KG1 (cell line): ENCODE measurements at places on chromosomes 1 and 21.

- DNase-seq: no peak
Observed at GRCh38 chr1:215473943-215474342, 93.2 kb upstream of the KCTD3 start.

DNA sequence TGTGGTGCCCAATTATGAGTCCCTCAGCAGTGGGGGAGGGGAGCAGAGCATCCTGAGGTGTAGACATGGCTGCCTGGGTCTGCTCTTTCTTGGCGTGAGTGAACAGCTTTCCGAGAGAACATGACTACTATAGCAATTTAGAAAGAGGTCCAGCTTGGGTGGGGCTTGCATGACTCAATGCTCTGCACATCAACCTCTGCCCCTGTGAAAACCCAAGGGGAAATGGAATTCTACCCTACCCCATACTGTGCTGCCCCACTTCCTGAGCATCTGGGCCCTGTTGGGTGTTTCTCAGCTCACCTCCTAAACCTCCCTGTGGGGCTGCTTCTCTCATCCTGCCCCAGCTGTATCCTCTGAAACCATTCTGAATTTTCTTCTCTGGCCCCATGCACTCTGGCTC lies 8.2 kb upstream of the AZIN2 start:
- no peak for DNase-seq

GRCh38 chr1:86365896-86366295 lies 30.2 kb downstream of the ODF2L start:
- DNase-seq: no peak

GRCh38 chr1:246110343-246111219 lies 396.5 kb downstream of the SMYD3 start:
- DNase-seq: no peak

DNA sequence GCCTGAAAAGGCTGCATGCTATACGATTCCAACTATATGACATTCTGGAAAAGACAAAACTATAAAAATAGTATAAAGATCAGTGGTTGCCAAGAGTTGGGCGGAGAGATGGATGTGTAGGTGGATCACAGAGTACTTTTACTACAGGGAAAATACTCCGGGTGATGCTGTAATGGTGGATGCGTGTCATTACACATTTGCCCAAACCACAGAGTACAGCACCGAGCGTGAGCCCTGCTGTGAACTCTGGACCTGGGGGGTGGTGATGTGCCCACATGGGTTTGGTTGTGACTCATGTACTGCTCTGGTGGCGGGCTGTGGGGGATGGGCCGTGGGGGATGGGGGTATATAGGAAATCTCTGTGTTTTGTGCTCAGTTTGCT lies 162.7 kb upstream of the COL6A1 start:
- no peak for DNase-seq

DNA sequence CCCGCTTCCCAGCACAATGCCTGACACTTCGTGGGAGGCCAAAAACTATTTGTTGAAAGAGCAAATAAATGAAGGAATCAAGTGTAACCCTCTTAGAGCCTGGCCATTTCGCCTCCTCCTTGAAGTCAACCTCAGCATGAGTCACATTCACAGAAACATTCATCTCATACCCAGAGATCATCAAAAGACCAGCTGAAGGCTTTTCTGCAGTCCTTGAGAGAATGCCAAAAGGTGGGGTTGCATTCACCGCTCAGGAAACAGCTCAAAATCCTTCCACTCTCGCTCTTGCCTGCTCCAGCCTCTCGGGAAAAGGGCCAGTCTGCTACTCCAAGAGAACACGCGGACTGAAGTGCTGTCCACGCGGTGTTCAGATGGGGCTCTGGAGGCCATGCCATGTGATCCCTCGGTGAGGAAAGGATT lies 90.0 kb downstream of the VWA5B1 start:
- DNase-seq: no peak

DNA sequence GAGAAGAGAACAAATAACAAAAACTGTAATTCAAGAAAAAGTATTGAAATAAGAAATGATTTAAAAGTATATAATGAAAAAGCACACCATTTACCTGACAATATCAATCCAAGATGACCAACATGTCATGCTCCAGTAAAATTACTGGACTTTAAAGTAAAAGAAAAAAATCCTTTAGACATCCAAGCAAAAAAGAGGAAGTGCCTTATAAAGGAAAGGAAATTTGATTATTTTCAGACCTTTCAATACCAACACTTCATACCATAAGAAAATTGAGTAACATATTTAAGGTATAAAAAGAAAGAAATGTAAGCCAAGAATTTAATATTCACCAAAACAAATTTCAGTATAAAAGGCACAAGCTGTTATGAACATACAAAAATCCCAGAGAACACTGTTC lies 46.2 kb upstream of the SSX2IP start:
- DNase-seq: no peak

DNA sequence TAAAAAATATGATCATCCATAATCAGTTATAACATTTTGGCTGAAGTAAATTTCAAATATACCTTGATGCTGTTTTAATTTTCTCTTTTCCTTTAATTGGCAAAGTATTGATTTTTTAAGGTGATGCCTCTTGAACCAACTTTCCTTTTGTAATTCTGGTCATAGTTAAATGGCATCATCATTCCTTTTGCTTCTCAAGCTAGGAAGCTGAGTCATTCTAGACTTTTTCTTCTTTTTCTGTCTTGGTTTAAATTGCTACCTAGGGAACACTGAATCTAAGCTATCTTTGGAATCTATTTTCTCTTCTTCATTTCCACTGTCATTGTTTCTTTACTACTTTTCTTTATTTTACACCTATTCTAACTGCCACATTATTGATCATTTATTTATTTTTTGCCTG lies 162.7 kb downstream of the HMCN1 start:
- DNase-seq: no peak

- no peak for DNase-seq
Observed at GRCh38 chr1:224689374-224689773, 73.3 kb downstream of the CNIH3 start.
